ENCODE measurements at places on chromosomes 3 and 15. TPM values are rescaled to one million over a fixed set of nuclear protein-coding genes. Genes with fewer than 3 reads are reported as not detected.

The SKOR1 gene
- 1.1 TPM for total RNA-seq

The MAPK6 gene
- total RNA-seq, result 39.8 TPM

The MBD4 gene
- 16.3 TPM for total RNA-seq

The RABL3 gene
- 8.6 TPM for total RNA-seq

The CASR gene
- total RNA-seq, result not detected

The PRKAR2A gene
- 43.5 TPM for total RNA-seq

The C3orf20 gene
- total RNA-seq, result not detected

The CFAP100 gene
- total RNA-seq, result not detected

The RTP1 gene
- total RNA-seq, result not detected

The SYNPR gene
- not detected for total RNA-seq

The ZCWPW2 gene
- total RNA-seq, result not detected

The TRPM1 gene
- not detected for total RNA-seq

The PYGO1 gene
- 4.8 TPM for total RNA-seq

The ALPK3 gene
- 0.42 TPM for total RNA-seq

The SLC22A13 gene
- total RNA-seq, result 0.26 TPM

The PBRM1 gene
- 35.8 TPM for total RNA-seq

The ITGA11 gene
- total RNA-seq, result 1.2 TPM
